ENCODE measurements at places on chromosomes 3 and 15. TPM values are rescaled to one million over a fixed set of nuclear protein-coding genes. Genes with fewer than 3 reads are reported as not detected.

Gene C3orf85
- total RNA-seq = not detected

- DNase-seq = no peak
These were observed 656.4 kb downstream of the MECOM start for GRCh38 chr3:169007145-169007544.

Gene PLA1A
- 4.4 TPM for total RNA-seq

DNA sequence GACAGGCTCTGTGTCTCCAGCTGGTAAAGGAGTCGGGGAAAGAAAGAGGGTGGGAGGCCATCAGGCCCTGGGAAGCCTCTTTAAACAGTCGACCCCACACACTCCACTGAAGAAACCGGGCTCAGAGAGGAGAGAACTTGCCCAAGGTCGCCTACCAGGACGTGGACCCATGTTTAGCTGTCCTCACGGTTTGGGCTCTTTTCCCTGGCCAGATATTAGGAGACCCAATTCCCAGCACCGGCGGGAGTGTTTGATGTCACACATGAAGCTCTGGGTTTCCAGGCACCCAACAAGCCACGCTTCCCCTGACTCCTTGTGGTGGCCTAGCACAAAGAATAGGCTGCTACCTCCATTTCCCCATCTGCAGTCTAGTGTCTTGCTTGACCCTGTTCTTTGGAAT lies 52.2 kb upstream of the GRIP2 start:
- DNase-seq = no peak

DNA sequence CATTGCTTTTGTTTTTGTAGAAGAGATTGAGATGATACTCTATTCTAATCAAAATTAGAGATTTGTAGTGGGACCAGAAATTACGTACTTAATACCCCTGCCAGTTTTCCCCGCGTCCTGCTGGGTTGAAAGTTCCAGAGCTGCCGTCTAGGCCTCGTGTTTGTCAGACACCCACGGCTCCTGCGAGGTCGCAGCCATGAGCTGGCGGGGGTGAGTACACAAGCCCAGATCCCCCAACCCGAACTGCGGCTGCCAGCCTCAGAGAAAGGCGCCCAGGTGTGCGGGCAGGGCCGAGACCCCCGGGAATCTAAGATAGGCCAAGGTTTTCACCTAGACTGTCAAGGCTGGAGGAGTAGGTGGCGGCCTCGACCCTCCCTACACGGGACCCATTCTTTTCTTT lies 26.3 kb downstream of the GPR160 start:
- DNase-seq = no peak

GRCh38 chr15:81024936-81025335 lies 24.2 kb downstream of the TLNRD1 start:
- no peak for DNase-seq

GRCh38 chr3:156997351-156997750 lies 162.6 kb downstream of the CCNL1 start:
- DNase-seq = no peak

GRCh38 chr3:126212620-126213378 lies 32.4 kb upstream of the ALDH1L1 start:
- DNase-seq = no peak

- no peak for DNase-seq
These were observed 58.3 kb downstream of the CLEC3B start for GRCh38 chr3:45084361-45084760.

GRCh38 chr15:96503276-96503675 lies 172.8 kb downstream of the NR2F2 start:
- no peak for DNase-seq

Gene MESP1
- 1.1 TPM for total RNA-seq

DNA sequence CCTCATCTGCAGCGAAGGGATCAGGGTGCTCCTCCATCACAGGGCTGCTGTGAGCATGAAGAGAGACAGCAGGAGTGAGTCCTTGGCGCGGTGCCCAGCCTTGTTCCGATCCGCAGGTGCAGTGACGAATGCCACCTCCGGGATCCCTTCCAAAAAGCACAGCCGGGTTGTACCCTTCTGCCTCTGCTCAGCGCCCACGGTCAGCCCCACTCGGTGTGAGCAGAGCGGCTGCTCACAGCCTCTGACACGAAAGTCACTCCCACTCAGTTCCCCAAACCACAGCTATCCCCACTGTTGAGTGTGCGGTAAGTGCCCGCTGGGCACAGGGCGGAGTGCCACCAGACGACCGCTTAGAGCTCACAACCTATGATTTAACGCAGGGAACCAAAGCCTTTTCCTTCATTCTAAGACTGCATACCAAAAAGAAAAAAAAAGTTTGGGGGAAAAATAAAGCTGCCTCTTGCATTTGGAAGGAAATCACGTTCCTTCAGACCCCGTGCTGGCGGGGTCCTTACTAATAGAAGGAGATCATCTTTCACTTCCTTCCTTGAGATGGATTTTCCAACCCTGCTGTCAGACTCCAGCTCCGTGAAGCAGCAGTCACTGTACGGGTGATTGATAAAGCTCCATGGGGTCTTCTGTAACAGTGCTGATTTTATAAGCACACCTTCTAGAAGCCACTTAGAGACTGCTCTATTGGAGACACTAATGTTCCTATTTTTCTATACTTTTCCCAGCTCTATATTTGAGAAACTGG lies 34.7 kb upstream of the TUBGCP5 start:
- DNase-seq = no peak

DNA sequence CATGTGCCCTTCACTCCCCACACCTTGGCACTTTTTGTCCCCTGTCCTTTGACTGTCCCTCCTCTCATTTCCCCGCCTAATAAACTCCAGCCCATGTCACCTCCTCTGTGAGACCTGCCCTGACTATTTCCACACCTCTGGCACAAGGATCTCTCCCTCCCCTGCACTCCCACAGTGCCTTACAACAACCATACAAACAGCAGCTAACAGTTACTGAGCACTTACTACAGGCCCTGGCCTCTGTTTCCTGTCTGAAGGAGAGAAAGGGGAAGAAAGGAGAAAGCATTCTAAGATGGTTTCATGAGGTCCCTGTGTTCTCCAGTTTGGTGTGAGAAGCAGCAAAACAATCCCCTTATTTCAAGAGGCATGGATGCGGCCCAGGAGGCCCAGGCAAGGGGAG lies 20.0 kb upstream of the TRH start:
- DNase-seq = no peak

GRCh38 chr3:100088735-100089368 lies 25.4 kb downstream of the FILIP1L start:
- DNase-seq = no peak

DNA sequence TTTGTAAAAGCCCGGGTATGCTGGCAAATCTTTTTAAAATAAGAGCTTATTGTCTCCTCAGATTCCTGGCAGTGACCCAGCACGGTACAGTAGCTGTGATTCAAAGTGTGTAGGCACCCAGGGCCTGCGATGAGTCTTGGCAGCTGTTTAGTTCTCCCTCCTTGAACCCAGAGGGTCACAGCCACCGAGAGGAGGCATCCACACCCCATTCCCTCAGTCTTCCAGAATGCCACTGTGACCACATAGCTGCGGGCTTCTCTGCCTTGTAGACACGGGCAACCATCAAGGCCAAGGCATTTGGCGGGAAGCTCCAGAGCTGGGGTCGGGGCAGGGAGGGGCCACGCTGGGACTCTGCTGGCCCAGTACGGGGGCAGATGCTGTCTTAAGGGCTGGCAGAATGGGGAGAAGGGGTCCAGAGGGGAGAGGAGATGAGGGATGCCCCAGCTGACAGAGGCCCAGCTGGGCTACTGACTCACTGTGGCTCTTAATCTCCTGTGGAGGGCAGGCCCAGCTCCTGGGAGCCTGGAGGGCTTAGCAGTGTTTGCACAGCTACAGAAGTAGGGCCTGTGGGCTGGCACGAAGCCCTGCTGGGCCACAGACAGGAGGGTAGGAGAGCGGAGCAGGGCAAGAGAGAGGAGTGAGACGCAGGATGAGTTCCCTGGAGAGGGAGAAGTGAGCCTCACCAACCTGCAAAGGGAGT lies 68.8 kb upstream of the DLG1 start:
- DNase-seq = no peak

Gene SEMA3G
- 0.27 TPM for total RNA-seq

Gene CFAP44
- 5.7 TPM for total RNA-seq

Gene PLSCR5
- total RNA-seq = not detected

GRCh38 chr3:113062705-113063104 lies 71.9 kb downstream of the GTPBP8 start:
- DNase-seq = no peak

Gene MCCC1
- 41.9 TPM for total RNA-seq

DNA sequence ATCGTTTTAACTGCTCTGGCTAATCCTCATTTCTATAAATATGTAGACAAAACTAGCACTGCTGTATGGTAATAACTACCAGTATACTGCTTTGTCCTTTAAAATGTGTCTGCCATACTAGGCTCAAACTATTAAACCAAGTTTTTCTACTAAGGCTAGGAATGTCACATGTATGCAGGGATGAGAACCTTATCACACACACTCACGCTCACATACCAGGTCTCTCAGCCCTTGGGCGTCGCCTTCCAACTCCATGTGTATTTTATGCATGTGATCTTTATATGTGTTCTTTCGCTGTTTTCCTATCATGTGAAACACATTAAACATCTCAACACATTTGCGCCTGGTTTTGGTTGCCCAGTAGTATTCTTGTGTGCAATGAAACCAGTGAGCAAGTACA lies 32.6 kb downstream of the ATP2C1 start:
- DNase-seq = no peak

Gene CLDN1
- total RNA-seq = 10.7 TPM

Gene BRK1
- total RNA-seq = 98.6 TPM

DNA sequence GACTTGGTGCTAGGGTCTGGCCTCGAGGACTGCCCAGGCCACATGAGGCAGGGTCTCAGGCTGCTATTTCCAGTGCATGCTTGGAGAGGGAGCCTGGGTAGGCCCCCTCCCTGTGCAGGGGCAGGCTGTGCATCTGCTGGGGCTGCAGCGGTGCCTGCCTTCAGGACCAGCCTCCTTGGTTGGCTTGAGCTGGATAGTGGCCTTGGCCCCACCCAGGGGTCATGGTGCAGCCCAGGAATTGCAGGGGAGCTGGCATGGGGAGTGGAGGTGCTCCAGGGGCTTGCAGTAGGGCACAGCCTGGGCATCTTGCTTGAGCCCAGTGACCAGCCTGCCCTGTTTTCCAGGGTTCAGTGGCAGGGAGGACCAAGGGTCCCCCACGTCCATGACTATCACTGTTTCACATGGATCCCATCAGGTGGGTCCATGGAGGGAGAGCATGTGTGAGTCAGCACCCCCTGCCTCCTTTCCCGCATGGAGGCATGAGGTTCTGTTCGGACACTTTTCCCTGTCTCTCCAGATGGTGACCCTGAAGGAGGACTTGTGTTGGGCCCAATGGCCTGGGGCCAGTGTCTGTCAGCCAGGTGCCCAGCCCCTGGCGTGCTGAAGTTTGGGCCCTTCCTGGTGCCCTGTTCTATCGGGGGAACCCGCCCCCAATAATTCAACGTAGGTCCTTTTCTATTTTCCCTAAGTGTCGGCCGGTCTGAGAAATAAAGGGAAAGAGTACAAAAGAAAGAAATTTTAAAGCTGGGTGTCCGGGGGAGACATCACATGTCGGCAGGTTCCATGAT lies 218.6 kb downstream of the SNRPN start:
- no peak for DNase-seq

DNA sequence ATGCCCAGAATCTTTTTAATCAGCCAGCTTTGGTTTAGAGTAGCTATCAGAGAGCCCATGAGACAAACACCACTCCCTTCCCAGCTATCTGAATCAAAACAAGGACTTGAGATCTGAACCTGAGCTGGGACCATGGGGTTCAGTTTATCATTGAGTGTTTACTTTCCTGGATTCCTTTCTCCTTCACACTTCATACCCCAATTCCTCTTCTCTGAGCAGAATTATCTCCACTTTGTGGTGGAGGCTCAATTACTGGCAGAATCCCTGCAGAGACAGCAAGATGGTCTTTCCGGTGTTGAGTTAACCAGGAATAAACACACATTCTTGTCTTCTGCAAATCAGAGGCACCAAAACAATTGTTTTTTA lies 102.4 kb downstream of the RPL22L1 start:
- DNase-seq = no peak

Gene SERINC4
- total RNA-seq = 0.13 TPM

Gene TGM4
- total RNA-seq = not detected

- DNase-seq = no peak
These were observed 12.5 kb downstream of the RBM5 start for GRCh38 chr3:50100956-50101845.

Gene ANKRD63
- not detected for total RNA-seq

GRCh38 chr3:121698901-121699300 lies 38.2 kb upstream of the HCLS1 start:
- DNase-seq = no peak

DNA sequence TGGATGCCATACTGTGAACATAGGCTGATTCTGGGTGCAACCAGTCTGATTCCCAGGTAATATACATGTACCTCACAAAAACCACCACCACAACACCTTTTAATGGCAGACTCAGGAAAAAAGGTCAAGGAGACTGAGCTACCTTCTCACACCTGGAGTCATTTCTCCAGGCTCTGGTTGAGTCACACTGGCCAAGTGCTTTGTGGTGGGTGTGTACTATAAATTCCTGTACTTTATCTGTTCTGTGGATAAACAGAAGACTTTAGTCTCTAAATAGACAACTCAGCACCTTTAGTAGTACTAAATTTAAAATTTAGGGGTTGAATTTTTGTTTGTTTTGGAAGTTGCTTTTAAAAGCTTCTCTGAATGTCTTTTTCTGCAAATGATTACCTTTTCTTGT lies 46.7 kb downstream of the TOP2B start:
- no peak for DNase-seq

Gene NDUFB4
- total RNA-seq = 155 TPM

- DNase-seq = no peak
These were observed 36.2 kb upstream of the MGLL start for GRCh38 chr3:127858521-127858920.

Gene GPR62
- total RNA-seq = not detected

- no peak for DNase-seq
These were observed 36.6 kb downstream of the CPN2 start for GRCh38 chr3:194314388-194315068.

DNA sequence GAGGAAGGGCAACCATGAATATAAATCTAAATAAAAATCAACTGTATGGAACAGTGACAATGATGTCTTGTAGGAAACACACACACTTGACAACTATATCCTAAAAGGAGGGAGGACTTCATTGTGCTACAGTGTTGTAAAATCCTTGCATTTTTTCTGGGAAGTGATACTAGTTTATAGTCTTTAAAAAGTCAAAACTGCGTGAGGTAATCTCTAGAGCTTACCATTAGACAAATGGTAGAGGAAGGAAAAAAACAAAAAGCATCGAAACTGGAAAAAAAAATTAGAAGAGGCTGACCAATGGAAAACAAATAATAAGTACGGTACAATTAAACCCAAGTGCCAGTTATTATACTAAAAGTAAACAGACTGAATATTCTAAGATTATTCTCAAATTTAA lies 38.7 kb downstream of the CHSY1 start:
- no peak for DNase-seq

GRCh38 chr3:46666453-46666845 lies 27.0 kb downstream of the ALS2CL start:
- no peak for DNase-seq

Gene IL16
- 52.1 TPM for total RNA-seq

- no peak for DNase-seq
These were observed 133.2 kb downstream of the CHSY1 start for GRCh38 chr15:101118615-101119014.

Measured in GM12878 (cell line).